ENCODE measurements at places on chromosomes 11 and 22. TPM values are rescaled to one million over a fixed set of nuclear protein-coding genes. Genes with fewer than 3 reads are reported as not detected.
A peak's percentile ranks its signal among the peaks of the same experiment; 100 is the strongest.

- no peak for DNase-seq
Observed at GRCh38 chr11:96237766-96238266, 105.2 kb downstream of the MAML2 start.

GRCh38 chr22:43050995-43051394 is 36.0 kb upstream of the PACSIN2 start:
- DNase-seq, result no peak

DNA sequence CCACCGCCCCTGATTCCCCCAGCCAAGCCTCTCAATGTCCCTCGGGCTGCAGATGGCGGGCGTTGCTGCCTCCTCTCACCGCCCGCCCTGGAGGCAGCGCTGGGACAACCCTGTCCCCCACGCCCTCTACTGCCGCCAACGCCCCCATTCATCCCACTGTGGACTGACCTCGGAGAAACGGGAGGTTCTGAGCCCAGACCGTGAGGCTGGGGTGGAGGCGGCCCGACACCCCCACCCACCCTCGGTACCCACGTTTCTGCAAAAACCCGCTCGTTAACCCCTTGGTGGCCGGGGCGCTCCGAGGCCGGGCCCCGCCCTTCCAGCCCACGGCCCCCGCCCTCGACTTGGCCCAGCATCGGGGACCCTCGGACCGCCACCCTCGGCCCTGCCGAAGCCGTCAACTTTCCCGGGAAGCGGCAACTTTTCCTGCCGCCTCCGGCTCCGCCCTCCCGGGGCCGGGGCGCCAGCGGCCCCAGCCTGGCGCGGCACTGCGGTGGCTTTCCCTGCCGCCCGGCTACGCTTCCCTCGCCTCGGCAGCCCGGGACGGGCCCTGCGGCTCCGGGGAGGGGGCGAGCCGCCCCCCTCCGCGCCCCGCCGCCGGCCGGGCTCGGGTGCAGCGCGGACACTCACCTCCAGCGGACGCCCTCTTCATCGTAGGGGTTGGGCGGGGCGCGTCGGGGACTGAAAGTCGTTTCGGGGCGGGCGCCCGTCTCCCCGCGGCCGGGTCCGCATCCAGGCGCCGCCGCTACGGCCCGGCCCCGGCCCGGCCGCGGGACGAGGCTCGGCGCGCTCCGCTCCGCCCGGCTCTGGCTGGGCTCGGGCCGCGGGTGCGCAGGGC is 458 bp downstream of the RTN4R start:
- peak; percentile 27 for DNase-seq

DNA sequence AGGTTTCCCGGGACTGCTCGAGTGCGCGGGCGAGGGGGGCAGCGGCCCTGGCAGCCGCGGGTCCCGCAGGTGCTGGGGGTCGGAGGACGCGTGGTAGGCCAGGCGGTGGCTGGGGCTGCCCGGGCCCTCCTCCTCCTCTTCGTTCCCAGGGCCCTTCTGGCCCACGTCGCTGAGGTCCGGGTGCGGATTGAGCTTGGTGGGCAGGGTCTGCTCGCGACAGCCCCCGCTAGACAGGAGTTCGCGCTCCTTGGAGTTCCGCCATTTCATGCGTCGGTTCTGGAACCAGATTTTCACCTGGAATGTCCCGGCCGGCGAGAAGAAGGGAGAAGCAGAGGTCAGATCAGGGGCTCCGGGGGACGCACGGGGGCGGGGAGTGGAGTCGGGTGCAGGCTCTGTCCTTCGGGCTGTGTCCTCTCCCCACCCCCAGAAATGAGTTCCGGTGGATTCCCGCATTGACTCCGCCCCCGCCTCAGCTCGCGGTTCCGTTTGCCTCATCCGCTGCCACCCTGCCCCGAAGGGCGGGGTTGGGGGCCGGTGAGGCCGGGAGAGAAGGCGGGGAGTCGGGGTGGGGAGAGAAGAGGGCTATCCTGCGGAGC is 3.9 kb downstream of the DBX1 start:
- DNase-seq, result peak; percentile 65

Gene PARVB
- total RNA-seq, result 28.4 TPM

GRCh38 chr11:83205608-83206185 is 12.2 kb downstream of the ANKRD42 start:
- no peak for DNase-seq

- DNase-seq, result peak; percentile 16
Observed at GRCh38 chr22:16970446-16970845, 37.6 kb downstream of the GAB4 start.

Gene RAB3IL1
- 0.49 TPM for total RNA-seq

Data from activated T-cell treated with anti-CD3 and anti-CD28 coated beads, Interleukin-2, amount 50 U/mL, for 72 hours (primary cell).